ENCODE measurements at places on chromosomes 4 and X.
A peak's percentile ranks its signal among the peaks of the same experiment; 100 is the strongest.

DNA sequence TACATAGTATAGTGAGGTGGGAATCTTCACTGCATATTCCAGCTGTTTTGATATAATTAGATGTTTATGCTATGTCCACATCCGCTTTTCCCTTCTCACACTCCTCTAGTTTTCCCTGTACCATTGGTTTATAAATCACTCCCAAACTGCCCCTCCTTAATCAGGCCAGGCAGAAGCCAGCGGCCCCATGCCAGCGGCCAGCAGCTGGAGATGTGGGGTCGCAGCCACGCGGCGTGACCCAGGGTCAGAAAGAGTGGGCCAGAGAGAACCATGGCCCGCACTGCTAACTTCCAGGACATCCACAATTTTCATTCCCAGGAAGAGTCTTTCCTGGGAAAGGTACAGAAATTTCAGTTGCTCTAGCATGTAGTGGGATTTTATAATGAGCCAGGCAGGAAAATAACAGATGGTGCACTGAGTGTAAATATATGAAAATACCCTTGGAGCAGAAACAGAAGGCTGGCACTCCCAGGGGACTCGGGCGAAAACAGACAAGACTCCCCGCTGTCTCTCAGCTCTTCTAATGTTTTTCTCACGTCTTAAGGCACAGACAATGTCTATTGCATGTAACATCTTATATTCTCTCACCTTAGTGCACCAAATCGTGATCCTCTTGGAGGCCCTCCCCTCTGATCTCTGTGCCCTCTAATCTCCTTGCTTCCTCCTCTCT lies 145.9 kb upstream of the ZFP42 start:
- DNase-seq, result no peak

DNA sequence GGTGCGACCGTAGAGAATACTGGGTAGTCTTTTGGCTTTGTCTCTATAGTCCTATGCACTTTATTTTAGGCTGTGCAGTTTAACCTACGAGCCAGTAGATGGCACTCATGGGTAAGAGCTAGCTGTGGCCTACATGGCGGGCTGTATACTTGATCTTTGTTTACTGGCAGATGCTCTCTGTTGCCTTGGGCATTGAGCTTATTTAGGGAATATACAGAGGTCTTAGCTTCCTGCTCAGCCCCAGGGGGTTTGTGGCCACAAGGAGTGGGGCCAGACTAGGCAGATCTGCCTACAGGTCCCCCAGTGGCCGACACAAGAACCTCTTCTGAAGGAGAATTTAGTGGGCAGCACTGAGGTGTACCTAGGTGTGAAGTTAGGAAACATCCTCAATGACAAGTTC lies 227.6 kb upstream of the HDX start:
- DNase-seq, result peak; percentile 3

GRCh38 chr4:105140684-105141490 lies 5.8 kb upstream of the TET2 start:
- no peak for DNase-seq

- no peak for DNase-seq
These were observed 242.3 kb downstream of the AFAP1 start for GRCh38 chr4:7697343-7697742.

GRCh38 chrX:40975951-40976350 lies 109.3 kb upstream of the USP9X start:
- DNase-seq, result no peak

DNA sequence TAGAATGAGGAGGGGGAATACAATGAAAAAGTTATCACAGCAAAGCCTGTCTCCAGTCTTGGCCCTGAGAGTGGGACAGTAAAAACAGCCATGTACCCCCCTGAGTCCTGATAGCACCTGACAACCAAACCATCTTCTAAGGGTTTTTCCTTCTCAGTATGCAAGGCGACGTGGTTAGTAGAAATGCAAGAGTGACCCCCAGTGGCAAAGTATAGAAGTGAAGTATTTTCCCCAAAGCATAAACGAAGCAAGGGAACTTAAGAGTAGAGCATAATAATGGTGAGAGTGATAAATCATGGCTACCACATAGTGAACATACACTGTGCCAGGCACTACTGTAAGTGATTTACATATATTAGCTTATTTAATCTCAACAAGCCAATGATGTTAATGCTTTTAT lies 52.8 kb downstream of the FAM47C start:
- peak; percentile 11 for DNase-seq

GRCh38 chrX:118189000-118189399 lies 72.4 kb upstream of the KLHL13 start:
- DNase-seq, result no peak

GRCh38 chr4:10565166-10565780 lies 108.0 kb upstream of the ZNF518B start:
- DNase-seq, result no peak

Measured in AG09309 (cell line).